AG09319 (cell line): ENCODE measurements at places on chromosomes 1 and 21.

- no peak for DNase-seq
Measured at GRCh38 chr1:235057385-235058306, 71.0 kb downstream of the TOMM20 start.

GRCh38 chr21:42614396-42614795, 39.0 kb upstream of the PDE9A start:
- no peak for DNase-seq

DNA sequence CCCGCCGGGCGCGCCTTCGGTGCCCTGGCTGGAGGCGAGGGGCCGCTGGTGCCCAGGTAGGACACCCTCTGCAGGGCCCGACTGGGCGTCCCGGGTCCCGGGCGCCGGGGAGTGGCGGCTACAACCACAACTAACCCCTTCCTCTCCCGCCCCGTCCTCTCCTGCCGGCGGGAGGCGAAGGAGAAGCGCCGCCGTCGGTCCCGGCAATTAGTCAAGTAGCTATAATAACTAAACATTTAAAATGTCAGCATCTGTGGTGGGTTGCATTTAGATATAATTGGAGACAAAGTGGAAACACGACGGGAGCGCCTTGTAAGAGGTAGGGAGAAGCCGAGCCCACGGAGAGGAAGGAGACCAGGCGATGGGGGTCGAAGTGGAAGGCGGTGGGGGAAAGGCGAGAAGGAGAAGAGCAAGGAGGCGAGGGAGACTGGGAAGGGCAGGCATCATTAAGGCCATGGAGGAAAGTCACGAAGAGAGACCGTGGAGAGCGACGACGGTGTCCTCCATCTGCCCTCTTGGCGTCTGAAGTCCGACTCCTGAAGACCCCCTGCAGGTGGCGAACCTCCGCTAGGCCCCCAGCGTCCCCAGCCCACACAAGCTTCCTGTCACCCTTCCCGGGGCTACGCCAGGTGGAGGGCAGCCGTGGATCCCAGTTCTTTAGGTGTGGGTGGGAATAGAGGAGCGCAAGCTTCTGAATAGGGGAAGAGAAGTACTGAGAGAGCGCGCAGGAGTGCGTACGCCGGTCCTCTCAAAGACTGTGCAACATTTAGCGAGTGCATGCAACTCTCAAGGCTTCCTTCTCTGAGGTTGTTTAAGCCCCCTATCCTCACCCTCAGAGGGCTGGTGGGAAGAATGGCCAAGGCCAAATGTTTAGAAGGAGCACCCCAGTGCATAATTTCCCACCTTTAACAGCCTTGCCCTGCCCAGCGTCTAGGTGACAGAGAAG, 1.6 kb downstream of the CNIH3 start:
- DNase-seq: no peak

- no peak for DNase-seq
Measured at GRCh38 chr1:41743366-41743765, 175.4 kb downstream of the HIVEP3 start.

GRCh38 chr21:26920055-26920454, 46.8 kb downstream of the ADAMTS5 start:
- DNase-seq: no peak
